ENCODE measurements at places on chromosomes 1 and 21. TPM values are rescaled to one million over a fixed set of nuclear protein-coding genes. Genes with fewer than 3 reads are reported as not detected.

DNA sequence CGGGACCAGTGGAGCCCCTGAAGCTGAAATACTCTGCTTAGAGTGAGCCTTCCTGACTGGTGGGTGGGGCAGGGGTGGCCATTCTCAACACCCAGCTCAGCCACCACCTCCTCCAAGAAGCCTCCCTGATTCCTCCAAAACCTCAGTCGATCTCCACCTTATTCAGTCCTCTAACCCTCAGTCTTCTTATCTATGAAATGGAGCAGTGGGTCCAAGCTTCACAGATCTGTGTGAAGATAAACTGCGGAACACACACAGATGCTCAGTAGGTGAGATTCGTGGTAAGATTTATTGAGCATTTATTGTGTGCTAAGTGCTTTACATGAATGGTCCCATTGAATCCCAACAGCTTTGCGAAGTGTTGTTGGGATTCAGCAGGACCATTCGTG, 93.1 kb upstream of the RUNX3 start:
- no peaks in the 10 kb centered on the region for H3K4me1 ChIP-seq
- peak overlapping the region; percentile 57 for H3K27ac ChIP-seq
- H3K4me3 ChIP-seq = no peak overlapping the region
- no peak for DNase-seq
- no peaks in the 10 kb centered on the region for H3K27me3 ChIP-seq

- DNase-seq = peak; percentile 39
- H3K36me3 ChIP-seq = no peaks in the 10 kb centered on the region
- peaks cover 4% of the 10 kb centered on the region for H3K4me1 ChIP-seq
- no peaks in the 10 kb centered on the region for H3K27me3 ChIP-seq
- H3K27ac ChIP-seq = peak overlapping the region; percentile 89
Measured at GRCh38 chr1:101025283-101025656, 314 bp downstream of the DPH5 start.

DNA sequence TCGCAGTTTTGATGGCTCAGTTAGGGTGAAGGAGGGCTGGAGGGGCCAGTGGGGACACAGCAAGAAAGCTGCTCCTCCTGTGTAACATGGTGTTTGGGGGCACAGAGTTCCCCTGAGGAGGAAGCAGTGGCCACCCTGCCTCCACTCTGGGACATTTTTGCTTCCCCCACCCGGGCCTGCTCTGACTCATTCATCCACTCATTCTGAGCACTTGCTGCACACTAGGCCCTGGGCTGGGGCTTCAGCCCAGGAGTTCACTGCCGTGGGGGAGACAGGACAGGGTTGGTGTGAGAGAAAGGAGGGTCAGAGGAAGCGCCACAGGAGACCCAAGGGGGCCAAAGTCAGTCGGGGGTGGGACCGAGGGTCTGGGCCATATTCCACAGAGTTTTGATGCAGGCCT, 41.4 kb upstream of the ACOT11 start:
- H3K4me1 ChIP-seq = no peaks in the 10 kb centered on the region
- H3K36me3 ChIP-seq = no peaks in the 10 kb centered on the region
- no peak overlapping the region for H3K27ac ChIP-seq
- no peak for DNase-seq
- H3K4me3 ChIP-seq = no peak overlapping the region
- H3K27me3 ChIP-seq = no peaks in the 10 kb centered on the region

DNA sequence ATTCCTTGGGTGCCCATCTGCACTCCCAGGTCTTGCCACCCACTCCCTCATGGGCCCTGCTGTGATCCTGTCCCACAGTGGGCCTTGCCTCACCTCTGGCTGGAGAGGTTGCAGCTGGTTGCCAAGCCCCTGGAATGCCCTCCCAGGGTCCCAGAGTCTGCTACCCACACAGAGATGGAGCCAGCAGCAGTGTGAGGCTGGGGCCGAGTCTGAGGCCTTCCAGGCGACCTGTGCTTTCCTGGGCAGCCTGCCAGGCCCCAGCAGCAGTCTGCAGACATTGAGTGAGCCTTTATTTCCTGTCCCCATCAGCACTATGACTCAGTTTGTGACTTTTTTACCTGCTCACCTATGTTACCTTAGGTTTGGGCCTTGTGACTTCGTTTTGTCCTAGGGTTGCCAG, 25.0 kb upstream of the TSPAN2 start:
- H3K27me3 ChIP-seq = no peaks in the 10 kb centered on the region
- no peak for DNase-seq
- no peak overlapping the region for H3K4me3 ChIP-seq
- H3K36me3 ChIP-seq = no peaks in the 10 kb centered on the region

- H3K4me3 ChIP-seq = no peak overlapping the region
- H3K36me3 ChIP-seq = no peaks in the 10 kb centered on the region
- H3K27ac ChIP-seq = no peak overlapping the region
- no peaks in the 10 kb centered on the region for H3K27me3 ChIP-seq
Measured at GRCh38 chr1:169031566-169032224, 74.8 kb upstream of the ATP1B1 start.

GRCh38 chr1:247064304-247064703, 14.3 kb downstream of the ZNF670 start:
- no peak for DNase-seq
- no peak overlapping the region for H3K27ac ChIP-seq
- no peaks in the 10 kb centered on the region for H3K4me1 ChIP-seq

DNA sequence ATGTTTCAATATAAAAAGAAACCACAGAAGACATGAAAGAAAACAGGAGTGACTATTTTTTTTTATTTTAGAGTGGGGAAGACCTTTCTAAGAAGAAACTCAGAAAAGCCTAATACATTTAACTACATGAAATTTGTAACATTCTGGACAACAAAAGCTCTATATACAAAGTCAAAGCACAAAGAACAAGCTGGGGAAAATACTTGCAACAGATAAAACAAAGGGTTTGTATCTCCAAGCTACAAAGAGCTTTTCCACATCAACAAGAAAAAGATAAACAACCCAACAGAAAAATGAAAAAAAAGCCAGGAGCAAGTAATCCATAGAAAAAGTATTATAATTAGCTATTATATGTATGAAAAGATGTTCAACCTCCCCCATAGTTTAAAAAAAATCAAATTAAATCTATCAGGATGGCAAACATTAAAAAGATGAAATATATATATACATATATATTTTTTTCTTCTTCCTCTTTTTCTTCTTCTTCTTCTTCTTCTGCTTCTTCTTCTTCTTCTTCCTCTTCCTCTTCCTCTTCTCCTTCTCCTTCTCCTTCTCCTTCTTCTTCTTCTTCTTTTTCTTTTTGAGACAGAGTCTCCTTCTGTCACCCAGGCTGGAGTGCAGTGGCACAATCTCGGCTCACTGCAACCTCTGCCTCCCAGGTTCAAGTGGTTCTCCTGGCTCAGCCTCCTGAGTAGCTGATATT, 49.1 kb upstream of the EPS8L3 start:
- no peaks in the 10 kb centered on the region for H3K4me1 ChIP-seq
- no peak overlapping the region for H3K27ac ChIP-seq
- DNase-seq = no peak
- H3K4me3 ChIP-seq = no peak overlapping the region
- H3K27me3 ChIP-seq = no peaks in the 10 kb centered on the region
- no peaks in the 10 kb centered on the region for H3K36me3 ChIP-seq

The DHDDS gene
- total RNA-seq = 10.6 TPM

DNA sequence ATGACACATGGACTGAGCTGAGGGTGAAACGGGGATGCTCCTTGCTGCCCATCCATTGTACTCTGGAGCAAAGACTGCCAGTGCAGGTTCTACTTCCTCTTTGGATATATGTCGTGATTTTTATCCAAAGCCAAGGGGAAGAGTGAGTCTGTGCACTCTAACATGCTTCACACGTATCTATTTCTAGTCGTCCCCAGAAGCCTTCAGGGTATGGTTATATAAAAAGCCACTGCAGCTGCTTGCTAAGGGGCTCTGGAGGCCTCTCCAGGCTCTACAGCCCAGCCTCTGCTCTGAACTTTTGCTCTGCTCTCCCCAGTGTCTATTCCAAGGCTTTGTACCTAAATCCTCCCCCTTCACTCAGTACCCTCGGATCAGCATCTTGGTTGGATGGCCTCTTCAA, 20.1 kb downstream of the PAFAH2 start:
- H3K27ac ChIP-seq = no peak overlapping the region
- no peaks in the 10 kb centered on the region for H3K4me1 ChIP-seq
- H3K27me3 ChIP-seq = no peaks in the 10 kb centered on the region
- no peak for DNase-seq

DNA sequence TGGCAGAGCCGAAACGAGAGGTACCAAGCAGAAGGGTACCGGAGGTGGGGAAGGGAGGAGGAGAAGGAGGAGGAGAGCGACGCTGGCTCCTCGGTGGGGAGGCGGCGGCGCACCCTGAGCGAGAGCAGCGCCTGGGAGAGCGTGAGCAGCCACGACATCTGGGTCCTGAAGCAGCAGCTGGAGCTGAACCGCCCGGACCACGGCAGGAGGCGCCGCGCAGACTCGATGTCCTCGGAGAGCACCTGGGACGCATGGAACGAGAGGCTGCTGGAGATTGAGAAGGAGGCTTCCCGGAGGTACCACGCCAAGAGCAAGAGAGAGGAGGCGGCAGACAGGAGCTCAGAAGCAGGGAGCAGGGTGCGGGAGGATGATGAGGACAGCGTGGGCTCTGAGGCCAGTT, 32.4 kb downstream of the STYXL2 start:
- peaks cover 2% of the 10 kb centered on the region for H3K4me1 ChIP-seq
- H3K27me3 ChIP-seq = peaks cover 2% of the 10 kb centered on the region
- no peak overlapping the region for H3K27ac ChIP-seq
- no peaks in the 10 kb centered on the region for H3K36me3 ChIP-seq
- no peak for DNase-seq

- no peak overlapping the region for H3K4me3 ChIP-seq
- peak; percentile 23 for DNase-seq
- H3K27ac ChIP-seq = no peak overlapping the region
- H3K27me3 ChIP-seq = peaks cover 4% of the 10 kb centered on the region
- H3K36me3 ChIP-seq = no peaks in the 10 kb centered on the region
Measured at GRCh38 chr1:29833581-29833980, 597.3 kb downstream of the PTPRU start.
